ENCODE measurements at places on chromosomes 2 and 18. TPM values are rescaled to one million over a fixed set of nuclear protein-coding genes. Genes with fewer than 3 reads are reported as not detected.

The CNTNAP5 gene
- 8.9 TPM for total RNA-seq

DNA sequence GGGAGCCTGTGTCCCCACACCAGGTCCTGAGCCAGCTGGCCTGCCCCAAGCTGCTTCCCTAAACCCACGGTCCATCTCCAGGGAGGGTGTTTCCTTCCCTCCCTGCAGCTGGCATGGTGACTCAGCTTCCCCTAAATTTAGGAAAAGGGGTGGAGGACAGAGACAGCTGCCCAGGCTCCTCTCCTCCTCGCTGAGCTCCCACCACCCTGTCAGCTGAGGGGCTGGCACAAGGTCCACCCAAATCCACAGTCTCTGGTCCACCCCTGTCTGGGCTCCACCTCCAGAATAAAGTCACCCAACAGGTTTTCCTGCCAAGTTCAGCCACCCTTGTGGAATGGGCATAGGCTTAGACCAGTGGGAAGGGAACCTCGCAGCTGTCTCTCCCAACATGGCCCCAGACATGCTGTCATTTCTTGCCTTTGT is 156.5 kb downstream of the TNS1 start:
- DNase-seq, result no peak

The FABP1 gene
- 4.5 TPM for total RNA-seq

The CFAP65 gene
- 0.67 TPM for total RNA-seq
